ENCODE measurements at places on chromosomes 1 and 21.

DNA sequence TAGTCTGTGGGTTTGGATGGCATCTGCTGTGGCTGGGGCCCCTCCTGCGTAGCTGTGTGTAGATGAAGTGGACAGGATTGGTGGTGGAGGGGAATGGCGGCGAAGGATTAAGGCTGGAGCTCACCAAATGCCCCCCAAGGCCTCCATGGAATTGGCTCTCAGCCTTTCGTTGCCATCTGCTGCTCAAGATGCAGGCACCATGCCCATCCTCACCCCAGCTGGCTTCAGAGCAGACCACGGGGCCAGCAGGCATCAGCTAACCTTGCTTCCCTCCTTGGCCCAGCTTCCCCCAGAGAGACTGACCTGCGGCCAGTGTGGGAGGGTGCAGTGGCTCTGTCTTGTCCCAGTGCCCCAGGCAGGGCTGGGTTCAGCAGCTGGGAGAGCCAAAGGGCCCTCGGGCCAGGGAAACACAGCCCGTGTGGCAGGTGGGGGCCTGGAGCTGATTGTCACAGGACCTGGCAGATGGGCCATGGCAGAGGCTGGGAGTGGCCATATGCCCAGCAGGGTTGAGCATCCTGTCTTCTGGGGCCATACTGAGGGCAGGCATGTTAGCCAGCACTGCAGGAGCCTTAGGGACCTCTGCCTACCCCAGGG is 66.8 kb upstream of the ACTL8 start:
- no peak for DNase-seq

GRCh38 chr1:223836586-223836985 is 9.2 kb downstream of the TP53BP2 start:
- DNase-seq, result no peak

- DNase-seq, result no peak
These were observed 24.0 kb downstream of the HENMT1 start for GRCh38 chr1:108636876-108637275.

- no peak for DNase-seq
These were observed 98.9 kb downstream of the PGBD5 start for GRCh38 chr1:230326971-230327891.

DNA sequence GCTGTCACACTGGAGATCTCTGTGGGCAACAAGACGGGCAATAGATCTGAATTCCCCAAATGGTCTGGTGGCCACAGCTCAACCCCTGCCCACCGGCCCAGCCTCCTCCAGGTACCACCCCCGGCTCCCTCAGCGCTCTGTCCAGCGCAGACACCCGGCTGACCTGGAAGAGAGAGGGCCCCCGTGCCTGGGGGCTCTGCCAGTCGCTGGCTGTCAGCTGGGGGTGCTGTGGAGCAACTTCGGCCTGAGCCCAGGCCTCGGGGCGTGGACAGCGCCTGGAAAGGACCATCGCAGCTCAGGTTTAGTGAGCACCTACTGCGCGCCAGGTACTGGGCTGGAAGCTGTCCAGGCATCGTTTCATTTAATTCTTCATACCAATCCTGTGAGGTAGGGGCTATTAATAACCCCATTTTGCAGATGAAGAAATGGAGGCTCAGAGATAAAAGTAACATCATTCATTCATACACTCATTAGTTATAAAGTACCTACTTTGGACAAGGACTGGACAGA is 51.0 kb downstream of the AHDC1 start:
- DNase-seq, result no peak

DNA sequence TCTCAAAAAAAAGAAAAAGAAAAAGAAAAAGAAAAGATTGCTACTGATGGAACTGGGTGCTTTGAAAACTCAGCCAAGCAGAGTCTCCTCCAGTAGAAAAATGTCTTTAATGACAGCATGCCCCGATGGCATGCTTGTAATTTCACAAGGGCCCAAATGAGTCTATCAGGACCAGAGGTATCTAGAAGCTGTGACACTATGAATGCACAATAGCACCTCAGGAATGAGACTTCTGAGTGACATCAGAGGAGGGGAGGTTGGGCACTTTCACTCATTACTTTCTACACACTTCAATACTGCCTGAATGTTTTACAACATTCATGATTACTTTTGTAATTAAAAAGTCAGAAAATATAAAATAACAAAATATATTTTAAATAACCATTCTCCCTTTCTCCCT is 15.1 kb upstream of the CD58 start:
- DNase-seq, result no peak

DNA sequence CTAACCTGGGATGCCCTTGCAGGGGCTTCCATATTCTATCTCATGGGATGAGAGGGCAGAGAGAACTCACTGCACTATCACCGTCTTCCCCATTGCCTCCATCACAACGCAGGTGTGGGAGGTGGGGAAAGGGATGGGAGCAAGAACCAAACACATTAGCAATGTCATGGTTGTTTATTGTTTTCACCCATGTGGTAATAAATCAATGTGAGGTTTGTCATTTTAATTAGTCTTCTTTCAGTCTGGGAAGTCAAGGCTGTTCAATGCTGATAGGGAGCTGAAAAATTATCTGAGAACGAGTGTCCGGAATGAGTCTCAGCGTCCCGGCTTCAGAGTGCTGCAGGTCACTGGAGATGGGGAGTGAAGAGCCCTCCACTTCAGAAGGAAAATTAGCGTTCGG is 268.5 kb downstream of the DUSP10 start:
- DNase-seq, result no peak

DNA sequence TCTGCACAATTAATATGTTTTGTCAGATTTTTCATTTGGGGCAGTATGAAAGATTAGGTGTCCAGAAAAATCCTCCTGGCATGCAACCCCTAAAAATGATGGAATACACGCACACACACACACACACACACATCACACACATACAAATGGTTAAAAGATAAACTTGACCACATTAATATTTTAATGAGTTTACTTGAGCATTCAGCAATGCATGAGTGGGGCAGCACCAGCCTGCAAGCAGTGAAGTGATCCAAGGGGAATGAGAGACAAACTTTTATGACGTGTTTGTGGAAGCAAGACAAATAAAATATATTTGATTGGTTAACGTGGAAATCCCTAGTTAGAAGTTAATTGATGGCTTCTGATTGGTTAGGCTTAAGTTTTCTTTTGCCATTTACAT is 29.1 kb upstream of the SOAT1 start:
- DNase-seq, result no peak

DNA sequence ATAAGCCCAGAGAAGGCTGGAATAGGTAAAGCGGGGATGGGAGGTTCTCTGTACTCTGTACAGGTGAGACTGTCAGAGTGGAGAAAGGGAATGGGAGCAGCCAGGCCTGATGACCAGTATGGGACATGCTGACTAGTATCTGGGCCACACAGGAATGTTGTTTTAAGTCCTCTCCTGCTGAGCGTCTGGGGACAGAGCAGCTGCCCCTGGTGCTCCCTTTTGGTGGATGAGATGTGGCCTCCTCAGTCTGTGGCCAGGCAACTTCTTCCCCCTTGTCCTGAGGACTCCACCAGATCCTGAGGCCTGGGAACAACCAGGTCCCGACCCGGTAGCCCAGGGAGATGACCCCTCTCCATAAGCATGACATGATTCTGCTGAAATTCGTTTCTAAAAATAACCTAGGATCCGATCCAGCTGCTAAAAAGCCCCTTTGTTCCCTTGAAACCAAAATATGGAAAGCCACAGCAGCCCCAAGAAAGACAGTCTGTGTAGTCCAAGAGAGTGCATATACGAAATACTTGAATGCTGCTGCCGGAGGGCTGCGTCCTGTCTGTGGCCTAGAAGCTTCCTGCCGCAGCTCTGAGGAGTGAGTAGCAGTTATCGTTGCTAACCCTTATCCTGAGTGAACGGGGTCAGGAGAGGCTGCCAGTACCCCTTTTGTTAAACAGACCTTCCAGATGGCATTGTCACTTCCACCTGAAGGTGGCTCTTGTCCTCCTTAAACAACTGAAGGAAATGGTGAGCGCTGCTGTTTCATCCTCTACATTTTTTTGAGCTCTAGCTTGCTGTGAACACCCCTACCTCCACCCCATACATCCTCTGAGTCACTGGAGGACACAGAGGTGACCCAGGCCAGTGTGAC is 47.1 kb downstream of the ATP2B4 start:
- DNase-seq, result peak; percentile 42

DNA sequence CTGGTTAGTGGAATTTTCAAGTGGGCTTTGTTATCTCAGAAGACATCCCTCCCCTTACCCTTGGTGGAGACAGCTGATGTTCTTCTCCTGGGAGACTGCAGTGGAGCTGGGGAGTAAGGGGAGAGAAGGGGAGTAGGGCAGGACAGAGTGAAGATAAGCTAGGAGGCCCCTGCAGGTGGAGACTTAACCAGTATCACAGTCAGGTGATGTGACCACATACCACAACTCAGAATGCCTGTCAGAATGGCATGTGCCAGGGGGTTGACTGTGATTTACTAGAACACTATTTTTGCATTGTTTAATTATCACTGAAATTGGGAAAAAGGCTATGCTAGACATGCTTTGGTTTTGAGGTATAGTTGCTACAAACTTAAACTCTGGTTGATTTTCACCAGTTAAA is 124.6 kb downstream of the NRDC start:
- no peak for DNase-seq

- no peak for DNase-seq
These were observed 106.3 kb upstream of the LBR start for GRCh38 chr1:225534135-225534534.

DNA sequence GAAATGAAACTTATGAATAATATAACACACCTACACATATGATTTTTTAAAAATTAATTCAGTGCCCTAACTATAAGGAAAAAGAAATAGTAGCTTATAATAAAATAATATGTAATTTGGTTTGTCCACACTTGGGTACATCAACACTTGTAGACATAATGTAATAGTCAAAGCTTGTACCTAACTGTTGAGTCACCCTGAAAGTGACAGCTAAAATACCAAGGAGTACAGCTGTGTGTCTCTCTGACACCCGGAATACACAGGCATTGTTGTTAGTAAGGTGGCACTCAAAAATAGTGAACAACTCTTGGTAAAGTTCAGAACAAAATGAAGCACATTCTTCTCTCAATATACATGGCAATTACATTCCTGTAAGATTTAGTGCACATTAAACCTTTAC is 243.4 kb downstream of the TRABD2B start:
- no peak for DNase-seq

- DNase-seq, result no peak
These were observed 184.0 kb downstream of the CDC7 start for GRCh38 chr1:91684481-91685196.

GRCh38 chr1:62318320-62318755 is 896 bp downstream of the KANK4 start:
- DNase-seq, result no peak

GRCh38 chr1:9101510-9102146 is 27.3 kb downstream of the GPR157 start:
- no peak for DNase-seq

DNA sequence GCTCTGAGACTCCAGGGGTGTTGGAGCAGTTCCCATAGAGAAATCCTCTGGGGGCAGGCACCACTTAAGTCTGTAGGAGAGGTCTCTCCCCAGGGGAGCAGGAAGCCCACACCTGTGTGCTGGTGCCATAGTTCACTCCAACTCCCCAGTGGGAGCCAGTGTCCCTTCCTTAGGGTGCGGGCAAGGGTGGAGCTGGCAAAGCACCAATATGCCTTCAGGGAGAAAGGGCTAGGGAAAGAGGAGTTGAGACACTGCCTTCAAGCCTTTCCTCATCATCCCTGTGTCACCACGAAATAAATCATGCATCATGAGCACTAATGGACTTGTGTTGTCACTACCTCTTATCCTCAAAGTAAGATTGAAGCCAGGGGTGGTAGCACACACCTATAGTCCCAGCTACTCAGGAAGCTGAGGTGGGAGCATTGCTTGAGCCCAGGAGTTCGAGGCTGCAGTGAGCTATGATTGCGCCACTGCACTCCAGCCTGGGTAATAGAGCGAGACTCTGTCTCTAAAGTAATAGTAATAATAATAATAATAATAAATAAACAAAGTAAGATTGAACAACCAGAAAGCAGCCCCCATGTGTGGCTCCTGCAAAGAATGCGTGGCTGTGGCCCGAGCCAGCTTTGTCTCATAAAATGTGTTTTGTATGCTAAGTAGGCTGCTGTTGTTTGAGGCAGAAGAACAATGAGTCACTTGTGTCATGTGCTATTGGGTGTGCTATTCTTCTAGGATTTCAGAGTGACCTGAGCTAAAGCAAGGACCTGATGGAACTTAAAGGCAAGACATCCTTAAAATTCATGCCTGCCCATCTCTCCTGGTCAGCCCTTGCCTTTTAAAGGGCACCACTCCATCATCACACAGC is 6.7 kb upstream of the TIE1 start:
- DNase-seq, result no peak

- no peak for DNase-seq
These were observed 18.5 kb downstream of the KCNK1 start for GRCh38 chr1:233632436-233632835.

DNA sequence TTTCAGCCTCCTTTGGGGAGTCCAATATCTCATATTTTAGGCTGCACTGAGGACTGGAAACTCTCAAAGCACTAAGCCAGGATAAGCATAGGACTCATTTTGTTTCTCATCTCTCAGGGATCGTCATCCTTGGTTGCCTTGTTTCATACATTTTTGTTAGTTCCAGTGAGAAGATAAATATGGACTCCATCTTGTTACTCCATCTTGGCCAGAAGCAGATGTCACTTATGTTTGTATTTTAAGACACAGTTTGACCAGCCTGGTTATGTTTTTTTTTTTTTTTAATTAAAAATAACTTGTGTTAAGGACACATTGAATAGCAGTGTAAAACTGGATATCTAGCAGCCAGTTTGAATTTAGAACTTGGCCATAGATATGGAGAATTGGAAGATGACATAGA is 34.7 kb downstream of the DISP3 start:
- no peak for DNase-seq

- DNase-seq, result no peak
These were observed 56.8 kb downstream of the KIAA0319L start for GRCh38 chr1:35500439-35500838.

DNA sequence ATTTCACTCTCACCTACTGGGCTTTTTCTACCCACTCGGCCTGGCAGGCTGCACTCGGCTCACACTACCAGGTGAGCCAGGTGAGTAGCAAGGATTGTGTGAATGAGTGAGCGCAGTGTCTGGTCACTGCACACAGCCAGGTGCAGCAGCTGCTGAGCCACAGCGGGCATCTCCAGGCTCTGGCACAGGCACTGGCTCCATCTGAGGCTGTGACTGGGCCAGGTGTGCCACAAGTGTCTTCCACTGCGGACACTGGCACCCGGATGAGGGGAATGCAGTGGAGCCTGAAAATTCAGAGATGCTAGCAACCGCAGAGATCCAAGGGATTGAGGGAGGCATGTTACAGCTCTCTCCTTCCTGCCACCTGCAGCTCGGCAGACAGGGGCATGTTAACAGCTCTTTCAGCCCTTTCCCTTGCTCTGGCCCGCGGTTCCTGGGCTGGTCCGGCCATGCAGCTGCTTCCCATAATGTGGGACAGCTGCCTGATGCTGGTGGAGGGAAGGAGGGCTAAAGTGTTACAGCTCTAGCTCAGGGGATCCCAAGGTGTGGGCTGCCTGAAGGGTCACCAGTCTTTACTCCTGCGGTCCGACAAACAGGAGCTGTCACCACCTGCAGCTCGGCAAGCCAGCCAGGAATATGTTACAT is 1038.3 kb downstream of the AMY1C start:
- DNase-seq, result no peak

GRCh38 chr1:230972855-230973271 is 5.8 kb downstream of the TTC13 start:
- peak; percentile 36 for DNase-seq

GRCh38 chr1:34113362-34113761 is 51.7 kb downstream of the CSMD2 start:
- DNase-seq, result no peak
